GM12878 (cell line): ENCODE measurements at places on chromosomes 12 and 14.

DNA sequence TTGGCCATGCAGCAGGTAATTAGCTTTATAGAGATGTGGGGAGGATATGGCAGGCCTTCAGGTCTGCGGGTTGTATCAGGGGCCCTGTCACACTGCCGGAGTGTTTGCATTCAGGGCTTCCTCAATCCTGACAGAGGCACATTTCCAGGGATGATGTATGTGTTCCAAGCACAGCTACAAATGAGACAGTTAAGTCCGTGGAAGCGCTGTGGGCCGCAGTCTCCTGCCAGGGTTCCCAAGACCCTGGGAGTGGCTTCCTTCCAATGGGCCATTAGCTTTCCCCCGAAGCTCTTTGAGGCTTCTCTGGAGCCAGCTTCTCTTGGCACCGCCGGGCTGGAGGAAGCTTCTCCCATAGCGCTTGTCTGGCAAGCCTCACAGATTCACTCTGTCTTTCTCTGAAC is 1524.7 kb upstream of the TMEM132C start:
- no peak for DNase-seq

GRCh38 chr12:460261-461230 is 807 bp downstream of the B4GALNT3 start:
- DNase-seq: no peak

DNA sequence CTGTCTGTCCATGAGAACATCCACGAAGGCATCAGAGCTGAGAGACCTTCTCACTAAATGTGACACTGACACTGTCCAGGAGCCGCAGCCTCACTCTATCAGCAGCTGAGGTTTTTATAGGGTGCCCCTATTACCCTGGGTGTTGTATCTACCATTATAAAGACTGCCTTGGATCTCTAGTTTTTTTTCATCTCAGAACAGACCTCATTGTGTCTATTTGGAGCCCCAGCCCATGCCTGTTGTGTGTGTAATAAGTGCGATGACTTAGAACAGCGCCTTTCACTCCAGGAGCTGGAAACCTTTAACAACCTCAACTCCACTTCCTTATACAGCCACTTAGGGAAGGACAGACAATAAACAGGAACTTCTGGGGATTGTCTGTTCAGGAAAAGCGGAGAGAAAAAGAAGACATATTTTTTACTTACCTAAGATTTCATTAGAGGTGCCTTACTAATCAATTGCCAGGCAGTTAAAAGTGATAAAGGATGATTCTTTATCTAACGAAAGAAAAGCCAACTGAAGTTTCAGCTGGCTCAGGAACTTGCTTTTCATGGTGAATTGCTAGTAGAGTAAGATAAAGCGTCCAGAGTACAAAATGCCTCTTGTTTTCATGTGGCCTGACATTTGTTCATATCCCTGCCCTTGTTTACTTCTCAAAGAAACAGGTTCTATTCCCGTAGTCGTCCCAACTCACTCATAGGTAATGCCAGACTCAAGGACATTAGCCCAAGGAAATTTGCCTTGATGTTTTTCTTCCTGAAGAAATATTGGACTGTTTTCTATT is 420.6 kb downstream of the RAD51B start:
- DNase-seq: no peak

DNA sequence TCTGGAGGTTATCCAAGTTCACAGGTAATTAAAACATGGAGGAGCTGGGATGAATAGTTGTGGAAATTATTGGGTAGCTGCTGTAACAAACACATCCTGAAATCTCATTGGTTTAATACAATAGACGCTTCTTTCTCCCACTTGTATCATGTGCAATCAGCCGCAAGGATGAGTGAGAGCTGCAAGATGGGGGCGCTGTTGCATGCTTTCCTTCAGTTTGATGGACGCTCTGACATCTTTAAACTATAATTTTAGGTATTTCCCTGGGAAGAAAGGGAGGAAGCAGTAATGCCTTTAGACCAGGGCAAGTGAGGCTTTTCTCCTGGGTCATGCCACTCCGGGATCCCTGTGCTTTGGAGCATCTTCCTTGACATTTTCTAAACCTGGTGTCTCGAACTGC is 178.7 kb downstream of the PAWR start:
- no peak for DNase-seq

- no peak for DNase-seq
These were observed 391.8 kb upstream of the DCN start for GRCh38 chr12:91574391-91574790.

GRCh38 chr14:62776300-62776699 is 269.0 kb downstream of the KCNH5 start:
- no peak for DNase-seq

- DNase-seq: no peak
These were observed 164.0 kb upstream of the SYT1 start for GRCh38 chr12:78700565-78700964.

GRCh38 chr12:1517007-1517406 is 77.4 kb downstream of the FBXL14 start:
- DNase-seq: no peak

DNA sequence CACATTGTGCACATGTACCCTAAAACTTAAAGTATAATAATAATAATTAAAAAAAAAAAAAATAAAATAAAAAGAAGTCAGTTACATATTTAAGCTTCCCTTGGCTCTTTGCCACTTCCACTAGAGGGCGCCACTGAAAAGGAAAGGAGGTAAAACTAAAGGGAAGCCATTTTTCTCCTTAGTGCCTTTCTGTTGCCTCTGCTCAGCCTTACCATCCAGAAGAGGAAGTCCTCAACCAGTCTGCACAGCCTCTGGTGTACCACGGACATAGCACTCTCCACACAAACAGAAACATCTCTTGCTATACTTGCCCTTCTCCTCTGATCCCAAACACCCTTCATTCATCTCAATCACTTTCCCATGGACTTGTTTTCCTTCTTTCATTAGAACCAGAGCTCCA is 169.0 kb upstream of the EEA1 start:
- peak; percentile 51 for DNase-seq

DNA sequence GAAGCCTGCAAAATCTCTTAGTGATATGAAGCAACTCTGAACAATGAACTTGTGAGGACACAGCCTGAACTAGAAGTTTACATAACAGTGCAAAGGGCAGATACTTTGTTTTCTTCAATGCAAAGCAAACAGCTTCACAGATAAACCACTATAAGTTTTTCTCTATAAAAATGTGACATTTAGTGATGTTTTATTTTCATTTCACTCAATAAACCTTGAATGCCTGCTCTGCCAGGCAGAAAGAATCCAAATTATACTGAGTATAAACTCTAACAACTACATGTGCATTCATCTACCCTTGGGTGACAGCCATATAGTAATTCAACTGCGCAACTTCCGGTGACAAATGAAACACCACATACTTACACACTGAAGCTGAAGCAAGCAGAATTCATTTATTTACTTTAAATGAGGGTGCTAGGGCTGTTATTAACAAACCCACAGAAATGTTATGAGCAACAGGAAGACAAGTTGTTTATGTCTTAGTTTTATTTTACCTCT is 10.3 kb downstream of the DCP1B start:
- DNase-seq: no peak

GRCh38 chr14:74286736-74287135 is 16.0 kb downstream of the ABCD4 start:
- DNase-seq: no peak

GRCh38 chr12:110844551-110845338 is 2.0 kb upstream of the CCDC63 start:
- no peak for DNase-seq

DNA sequence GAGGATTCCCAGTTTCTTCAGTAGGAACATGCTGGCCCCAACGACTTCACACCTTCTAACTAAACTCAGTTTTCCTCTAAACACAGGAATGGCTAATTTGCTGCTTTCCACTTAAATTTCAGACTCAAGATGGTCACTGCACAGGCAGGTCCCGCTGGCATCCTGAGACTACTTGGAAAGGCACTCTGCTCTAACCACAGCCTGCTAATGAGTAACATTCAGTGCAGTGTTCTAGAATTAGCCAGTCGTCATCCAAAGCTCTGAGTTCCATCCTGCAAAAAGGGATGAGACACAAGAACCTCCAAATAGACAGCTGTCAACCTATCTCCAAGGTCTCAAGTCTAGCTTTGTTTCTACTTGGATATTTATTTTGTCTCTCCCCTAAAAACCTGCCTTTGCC is 6.0 kb downstream of the CCDC92 start:
- no peak for DNase-seq

- peak; percentile 84 for DNase-seq
These were observed 29.1 kb downstream of the SH2B3 start for GRCh38 chr12:111434680-111435338.

DNA sequence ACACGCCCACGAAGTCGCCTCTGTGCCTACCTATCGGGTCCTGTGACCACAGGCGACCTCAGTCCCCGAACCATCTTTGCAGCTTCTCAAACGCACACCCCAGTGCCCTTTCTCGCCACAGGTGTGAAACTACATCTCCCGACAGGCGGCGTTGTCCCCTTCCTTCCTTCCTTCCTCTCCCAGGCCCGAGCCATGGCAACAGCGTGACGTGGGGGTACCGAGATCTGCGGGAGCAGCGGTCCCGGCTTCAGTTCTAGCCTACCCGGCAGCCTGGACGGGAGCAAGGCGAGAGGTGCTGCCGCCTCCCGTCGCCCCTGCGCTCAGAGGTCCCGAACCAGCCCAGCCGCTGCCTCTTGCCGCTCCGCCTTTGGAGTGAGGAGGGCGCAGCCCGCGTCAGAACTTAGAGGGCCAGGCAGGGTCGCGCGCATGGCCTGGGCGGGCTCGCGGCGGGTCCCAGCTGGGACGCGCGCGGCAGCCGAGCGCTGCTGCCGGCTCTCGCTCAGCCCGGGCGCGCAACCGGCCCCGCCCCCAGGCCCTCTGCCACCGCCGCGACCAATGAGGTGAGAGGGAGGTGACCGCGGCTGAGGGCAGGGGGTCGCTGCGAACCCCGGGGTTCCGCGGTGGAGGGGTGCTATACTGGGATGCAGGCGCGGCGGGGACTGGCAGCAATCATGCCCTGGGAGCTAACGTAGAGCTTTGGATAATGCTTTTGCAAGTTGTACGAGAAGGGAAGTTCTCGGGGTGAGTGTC is at the start of gene COQ10A:
COQ10A (plus strand) TSS at position 250 of the 750 bp plus-strand sequence; CDS start at position 427, 177 bp downstream.
- DNase-seq: peak; percentile 48

DNA sequence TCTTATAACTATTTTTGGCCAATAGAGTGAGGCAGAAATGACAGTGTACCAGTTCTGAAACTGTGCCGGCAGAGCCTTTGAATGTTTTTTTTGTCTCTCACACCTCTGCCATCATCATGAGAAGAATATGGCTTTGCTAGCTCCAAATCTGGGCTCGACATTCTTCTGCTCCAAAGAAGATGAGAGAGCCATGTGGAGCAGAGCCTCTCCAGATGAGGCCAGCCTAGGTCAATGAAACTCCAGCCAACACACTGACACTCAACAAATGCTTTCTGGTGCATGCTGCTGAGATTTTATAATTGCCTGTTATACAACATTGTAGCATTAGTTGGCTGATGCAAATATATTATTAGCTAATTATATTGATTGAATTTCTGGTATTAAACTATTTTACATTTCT is 154.7 kb downstream of the SLC38A4 start:
- DNase-seq: no peak

GRCh38 chr12:4052691-4053090 is 179.5 kb upstream of the PARP11 start:
- no peak for DNase-seq

DNA sequence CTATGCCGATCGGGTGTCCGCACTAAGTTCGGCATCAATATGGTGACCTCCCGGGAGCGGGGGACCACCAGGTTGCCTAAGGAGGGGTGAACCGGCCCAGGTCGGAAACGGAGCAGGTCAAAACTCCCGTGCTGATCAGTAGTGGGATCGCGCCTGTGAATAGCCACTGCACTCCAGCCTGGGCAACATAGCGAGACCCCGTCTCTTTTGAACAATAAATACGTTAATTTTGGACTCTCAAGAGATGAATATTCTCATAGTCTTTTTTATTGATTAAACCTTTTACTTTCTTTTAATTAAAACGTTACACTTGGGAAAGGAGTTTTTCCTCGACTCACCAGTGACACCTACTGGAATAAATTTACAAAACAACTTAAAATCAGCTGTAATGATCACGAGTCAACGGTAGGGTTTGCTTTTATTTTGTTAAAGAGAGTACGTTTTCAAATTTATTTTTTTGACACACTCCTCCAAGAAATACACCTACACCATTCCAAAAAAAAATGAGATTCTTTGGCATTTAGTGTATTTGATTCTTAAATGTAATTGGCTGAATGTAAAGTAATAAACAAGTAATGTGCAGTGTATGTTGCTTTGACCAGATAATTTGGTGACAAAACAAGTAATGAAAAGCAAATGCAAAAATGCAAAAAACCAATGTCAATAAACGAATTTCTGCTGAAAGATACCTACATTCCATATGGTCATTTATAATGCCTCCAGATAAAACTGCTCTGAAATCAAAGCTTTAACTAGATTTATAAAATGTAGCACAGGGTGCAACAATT is 687 bp upstream of the RPS29 start:
- peak; percentile 67 for DNase-seq

GRCh38 chr12:96210376-96211055 is 16.3 kb downstream of the ELK3 start:
- no peak for DNase-seq

DNA sequence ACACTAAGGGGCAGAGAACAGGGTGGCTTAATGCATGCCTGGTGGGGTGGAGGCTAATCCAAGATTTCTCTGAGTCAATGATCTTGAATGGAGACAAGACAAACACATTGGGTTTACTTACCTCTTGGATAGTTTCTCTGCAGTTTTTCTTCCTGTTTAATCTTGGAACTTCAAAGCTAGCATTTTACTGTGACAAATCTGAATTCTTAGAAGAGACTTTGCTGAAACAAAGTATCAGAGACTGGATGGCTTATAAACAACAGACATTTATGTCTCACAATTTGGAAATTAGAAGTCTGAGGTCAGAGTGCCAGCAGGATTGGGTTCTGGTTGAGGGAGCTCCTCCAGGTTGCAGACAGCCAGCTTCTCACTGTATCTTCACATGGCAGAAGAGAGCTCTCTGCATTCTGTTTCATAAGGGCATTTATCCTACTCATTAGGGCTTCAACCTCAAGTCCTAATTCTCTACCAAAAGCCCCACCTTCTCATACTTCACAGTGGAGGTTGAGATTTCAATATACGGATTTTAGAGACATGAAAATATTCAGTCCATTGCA is 921.8 kb downstream of the VRK1 start:
- no peak for DNase-seq

DNA sequence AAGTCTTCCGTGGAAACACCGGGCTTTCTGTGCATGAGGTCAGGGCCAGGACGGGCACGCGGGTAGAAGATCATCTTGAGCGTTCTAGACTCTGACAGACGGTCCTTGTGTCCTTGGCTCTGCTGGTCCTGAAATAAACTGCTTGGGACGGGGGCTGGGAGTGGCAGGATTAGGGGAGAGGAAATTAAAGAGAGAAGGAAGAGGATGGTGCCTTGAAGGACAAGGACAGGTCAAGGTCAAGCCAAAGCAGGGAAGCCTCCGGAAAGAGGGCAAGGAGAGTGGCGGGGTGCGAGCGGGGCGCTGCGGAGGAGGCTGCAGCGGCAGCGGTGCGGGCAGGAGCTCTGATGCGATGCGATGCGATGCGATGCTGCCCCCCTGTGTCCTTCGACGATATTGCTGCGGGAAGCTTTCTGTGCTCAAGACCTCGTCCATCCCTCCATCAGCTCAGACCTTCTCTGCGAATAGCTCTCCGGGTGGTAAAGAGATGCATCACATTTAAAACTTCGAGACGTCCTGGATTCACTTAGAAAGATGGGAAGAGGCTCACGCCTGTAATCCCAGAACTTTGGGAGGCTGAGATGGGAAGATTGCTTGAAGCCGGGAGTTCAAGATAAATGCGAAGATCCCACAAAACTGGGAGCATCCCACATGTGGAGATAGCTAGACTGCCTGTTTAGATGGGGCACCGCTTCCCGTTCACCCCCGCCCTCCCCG is 110.1 kb upstream of the TMEM132D start:
- no peak for DNase-seq
